Panc1 (cell line): ENCODE measurements at places on chromosomes 3 and 15. TPM values are rescaled to one million over a fixed set of nuclear protein-coding genes. Genes with fewer than 3 reads are reported as not detected.

CASR gene
- total RNA-seq, result not detected

NR1I2 gene
- not detected for total RNA-seq

CMTM8 gene
- total RNA-seq, result 9.8 TPM

CNTN6 gene
- not detected for total RNA-seq

ACAA1 gene
- total RNA-seq, result 52.0 TPM

PLXNA1 gene
- 80.6 TPM for total RNA-seq

CIB1 gene
- 193 TPM for total RNA-seq

DLL4 gene
- total RNA-seq, result 0.31 TPM

ZNF660 gene
- total RNA-seq, result not detected

- no peak for DNase-seq
- H3K4me1 ChIP-seq, result no peaks in the 10 kb centered on the region
- H3K4me3 ChIP-seq, result no peak overlapping the region
- no peak overlapping the region for H3K27ac ChIP-seq
- no peaks in the 10 kb centered on the region for H3K27me3 ChIP-seq
Observed at GRCh38 chr3:33057320-33058298, 39.3 kb downstream of the GLB1 start.

DNA sequence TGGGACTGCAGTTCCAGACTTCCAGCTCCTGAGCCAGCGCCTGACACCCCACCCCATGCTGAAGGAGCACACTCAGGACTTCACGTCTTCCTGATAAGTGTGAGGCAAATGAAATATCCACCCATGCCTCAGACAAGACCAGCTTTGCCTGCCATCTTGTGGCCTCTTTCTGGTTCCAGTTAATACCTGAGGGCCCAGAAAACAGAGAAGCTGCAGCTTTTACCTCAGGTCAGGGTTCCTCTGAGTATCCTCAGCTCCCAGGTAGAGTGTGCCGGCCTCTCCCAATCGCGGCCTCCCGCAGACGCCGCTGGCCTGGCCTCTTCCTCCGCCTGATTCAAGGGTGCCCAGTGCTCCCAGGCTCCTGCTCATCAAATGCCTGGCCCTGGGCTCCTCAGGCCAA lies 5.1 kb upstream of the KLHL6 start:
- H3K4me1 ChIP-seq, result no peaks in the 10 kb centered on the region
- DNase-seq, result no peak
- no peaks in the 10 kb centered on the region for H3K36me3 ChIP-seq
- H3K27me3 ChIP-seq, result no peaks in the 10 kb centered on the region
- H3K27ac ChIP-seq, result no peak overlapping the region
- H3K4me3 ChIP-seq, result no peak overlapping the region

GRCh38 chr3:14862303-14862660 lies 43.5 kb downstream of the FGD5 start:
- DNase-seq, result no peak
- H3K27me3 ChIP-seq, result no peaks in the 10 kb centered on the region
- no peaks in the 10 kb centered on the region for H3K4me1 ChIP-seq
- no peaks in the 10 kb centered on the region for H3K36me3 ChIP-seq

GRCh38 chr3:148729476-148730055 lies 31.9 kb downstream of the AGTR1 start:
- peaks cover 2% of the 10 kb centered on the region for H3K27me3 ChIP-seq
- DNase-seq, result no peak

DNA sequence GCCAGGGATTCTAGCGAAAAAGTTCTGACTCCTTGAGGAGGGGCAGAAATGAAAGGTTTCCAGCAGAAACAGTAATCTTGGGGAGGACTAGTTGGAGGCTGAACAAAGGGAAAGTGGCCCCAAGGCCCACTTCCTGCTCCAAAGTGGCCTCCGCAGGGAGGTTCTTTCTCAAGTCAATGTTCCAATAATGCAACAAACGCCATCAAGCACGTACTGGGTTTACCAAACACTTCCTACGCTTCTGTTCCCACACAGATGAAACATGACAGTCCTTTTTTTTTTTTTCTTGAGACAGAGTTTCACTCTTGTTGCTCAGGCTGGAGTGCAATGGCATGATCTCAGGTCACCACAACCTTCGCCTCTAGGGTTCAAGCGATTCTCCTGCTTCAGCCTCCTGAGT lies 9.6 kb upstream of the RCCD1 start:
- no peak overlapping the region for H3K4me3 ChIP-seq
- peaks cover 6% of the 10 kb centered on the region for H3K4me1 ChIP-seq
- H3K27ac ChIP-seq, result no peak overlapping the region
- H3K36me3 ChIP-seq, result peaks cover under 1% of the 10 kb centered on the region; the same call in 1 of the 2 replicates

GRCh38 chr15:57376696-57377477 lies 582 bp downstream of the CGNL1 start:
- H3K36me3 ChIP-seq, result no peaks in the 10 kb centered on the region
- DNase-seq, result no peak
- H3K27me3 ChIP-seq, result peaks cover 18% of the 10 kb centered on the region
- no peak overlapping the region for H3K27ac ChIP-seq

DNA sequence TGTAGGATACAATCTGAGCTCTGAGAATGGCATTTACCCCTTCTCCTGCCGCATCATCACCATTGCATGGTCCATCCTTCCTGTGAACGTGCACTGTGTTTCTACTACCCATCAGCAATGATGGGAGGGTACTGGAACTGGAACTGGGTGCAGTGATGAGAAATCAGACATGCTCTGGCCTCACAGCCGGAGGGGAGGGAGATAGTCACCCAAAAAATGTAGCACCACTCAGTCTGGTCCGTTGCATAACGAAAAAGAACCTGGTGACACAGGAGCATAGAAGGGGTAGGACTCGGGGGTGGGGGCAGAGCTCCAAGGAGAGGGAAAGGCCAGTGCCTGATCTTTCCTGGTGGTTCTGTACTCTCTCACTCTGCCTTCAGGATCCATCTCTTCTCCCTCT lies 205.0 kb downstream of the RPLP1 start:
- no peaks in the 10 kb centered on the region for H3K36me3 ChIP-seq
- no peak for DNase-seq
- no peaks in the 10 kb centered on the region for H3K27me3 ChIP-seq

DNA sequence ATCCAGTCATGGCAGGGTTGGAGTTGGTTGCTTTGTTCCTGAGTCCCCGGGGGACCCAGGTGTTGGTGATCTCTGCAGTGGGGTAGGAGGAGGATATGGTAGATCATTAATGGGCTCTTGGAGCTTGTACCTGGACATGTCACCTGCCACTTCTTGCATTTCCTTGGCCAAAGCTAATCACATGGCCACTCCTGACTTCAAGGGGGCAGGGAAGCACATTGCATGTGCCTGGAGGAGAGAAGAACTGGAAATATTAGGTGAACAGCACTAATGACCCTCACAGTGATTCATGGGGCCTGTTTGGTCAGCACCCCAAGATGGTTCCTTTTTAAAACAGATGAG lies 87.1 kb upstream of the MYZAP start:
- H3K27ac ChIP-seq, result no peak overlapping the region
- no peaks in the 10 kb centered on the region for H3K4me1 ChIP-seq
- DNase-seq, result no peak
- H3K4me3 ChIP-seq, result no peak overlapping the region

GRCh38 chr15:77650265-77650664 lies 17.6 kb upstream of the LINGO1 start:
- no peak for DNase-seq
- no peaks in the 10 kb centered on the region; the same call in 1 of the 2 replicates for H3K27me3 ChIP-seq
- no peaks in the 10 kb centered on the region for H3K36me3 ChIP-seq
- no peak overlapping the region for H3K4me3 ChIP-seq

GRCh38 chr3:31180274-31180673 lies 285.8 kb upstream of the GADL1 start:
- no peaks in the 10 kb centered on the region for H3K27me3 ChIP-seq
- no peaks in the 10 kb centered on the region for H3K36me3 ChIP-seq
- H3K27ac ChIP-seq, result no peak overlapping the region
- DNase-seq, result no peak
- no peaks in the 10 kb centered on the region for H3K4me1 ChIP-seq
- H3K4me3 ChIP-seq, result no peak overlapping the region

DNA sequence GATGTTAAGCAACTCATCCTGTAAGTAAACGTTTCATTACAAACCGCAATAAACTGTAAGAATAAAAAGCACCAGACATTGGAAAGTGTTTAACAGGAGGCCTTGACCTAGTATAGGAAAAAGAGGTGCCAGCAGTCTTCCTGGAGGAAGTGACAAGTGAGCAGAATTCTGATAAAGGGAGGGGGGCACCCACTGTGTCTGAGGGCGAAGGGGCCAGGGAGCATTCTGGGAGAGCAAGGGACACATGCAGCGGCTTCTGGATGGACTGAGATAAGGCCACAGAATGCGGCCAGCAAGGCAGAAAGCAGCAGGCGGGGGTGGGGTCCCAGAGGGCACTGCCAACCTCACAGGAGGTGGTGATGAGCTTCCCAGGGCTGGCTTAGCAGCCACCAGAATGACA lies 80.2 kb downstream of the MTHFS start:
- no peak overlapping the region for H3K27ac ChIP-seq
- H3K4me3 ChIP-seq, result no peak overlapping the region
- no peaks in the 10 kb centered on the region for H3K36me3 ChIP-seq

DNA sequence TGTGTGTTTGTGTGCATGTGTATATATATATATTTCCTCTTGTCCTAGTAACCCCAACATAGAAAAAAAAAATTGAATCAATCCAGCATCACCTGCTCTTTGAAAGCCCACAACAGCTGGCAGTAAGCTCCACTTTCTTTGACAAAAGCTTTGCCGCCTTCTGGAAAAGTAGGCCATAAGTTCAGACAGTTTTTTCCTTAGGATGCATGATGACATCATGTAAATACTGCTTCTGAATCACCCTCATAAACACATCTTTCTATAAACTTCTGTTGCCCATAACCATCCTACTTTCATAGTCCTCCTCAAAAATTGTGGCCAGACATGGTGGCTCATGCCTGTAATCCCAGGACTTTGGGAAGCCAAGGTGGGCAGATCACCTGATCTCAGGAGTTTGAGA lies 67.4 kb downstream of the CSNK1G1 start:
- H3K4me3 ChIP-seq, result no peak overlapping the region
- H3K27ac ChIP-seq, result no peak overlapping the region
- no peaks in the 10 kb centered on the region for H3K36me3 ChIP-seq
- H3K27me3 ChIP-seq, result no peaks in the 10 kb centered on the region

- no peaks in the 10 kb centered on the region for H3K4me1 ChIP-seq
- H3K4me3 ChIP-seq, result no peak overlapping the region
- H3K27me3 ChIP-seq, result no peaks in the 10 kb centered on the region
- no peak overlapping the region for H3K27ac ChIP-seq
- DNase-seq, result no peak
- H3K36me3 ChIP-seq, result no peaks in the 10 kb centered on the region
Observed at GRCh38 chr3:44501971-44502370, 24.5 kb upstream of the ZNF445 start.

- no peaks in the 10 kb centered on the region for H3K36me3 ChIP-seq
- no peak overlapping the region for H3K4me3 ChIP-seq
- no peak overlapping the region for H3K27ac ChIP-seq
- H3K27me3 ChIP-seq, result no peaks in the 10 kb centered on the region
- no peaks in the 10 kb centered on the region for H3K4me1 ChIP-seq
Observed at GRCh38 chr3:73950865-73951558, 326.3 kb upstream of the PDZRN3 start.

DNA sequence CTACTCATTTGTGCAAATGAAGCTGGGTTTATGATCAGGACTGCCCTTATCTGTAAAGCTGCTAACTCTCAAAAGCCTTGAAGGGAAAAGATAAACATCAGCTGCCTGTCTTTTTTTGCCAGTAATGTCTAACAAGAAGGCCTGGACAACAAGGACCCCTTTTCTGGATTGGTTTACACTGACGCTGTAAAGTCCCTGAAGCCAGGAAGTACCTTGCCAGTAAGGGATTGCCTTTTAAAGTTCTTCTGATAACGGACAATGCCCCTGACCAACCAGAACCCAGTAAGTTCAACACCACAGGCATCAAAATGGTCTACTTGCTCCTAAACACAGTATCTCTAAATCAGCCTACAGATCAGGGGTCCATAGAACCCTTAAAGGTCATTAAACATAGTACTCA lies 178.0 kb downstream of the PCCB start:
- no peak overlapping the region for H3K4me3 ChIP-seq
- no peak overlapping the region for H3K27ac ChIP-seq
- 0 out of 2 replicates have a peak, but pooled peaks cover 3% of the 10 kb centered on the region for H3K4me1 ChIP-seq
- H3K27me3 ChIP-seq, result no peaks in the 10 kb centered on the region
